ENCODE measurements at places on chromosomes 4 and X.

DNA sequence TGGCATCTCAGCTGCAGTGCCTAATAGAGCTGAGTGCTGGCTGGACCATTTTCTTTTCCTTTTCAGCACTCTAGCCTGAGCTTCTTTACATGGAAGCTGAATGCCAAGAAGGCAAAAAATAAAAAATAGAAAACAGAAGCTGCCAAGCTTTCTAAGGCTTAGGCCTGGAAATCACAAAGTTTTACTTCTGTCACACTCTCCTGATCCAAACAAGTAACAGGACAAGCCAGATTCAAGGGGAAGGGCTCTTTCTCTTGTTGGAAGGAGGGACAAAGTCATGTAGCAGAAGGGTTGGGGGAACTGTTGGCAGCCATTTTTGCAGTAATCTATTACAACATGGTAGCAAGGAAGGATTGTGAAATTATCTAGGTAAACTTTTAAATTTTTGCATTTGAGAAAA, 131.8 kb downstream of the MSL3 start:
- no peak overlapping the region for H3K4me3 ChIP-seq
- DNase-seq: no peak
- no peaks in the 10 kb centered on the region for H3K36me3 ChIP-seq
- no peaks in the 10 kb centered on the region for H3K4me1 ChIP-seq

GRCh38 chr4:6898763-6899162, 10.9 kb upstream of the TBC1D14 start:
- H3K4me3 ChIP-seq: no peak overlapping the region
- no peaks in the 10 kb centered on the region for H3K36me3 ChIP-seq
- no peaks in the 10 kb centered on the region for H3K27me3 ChIP-seq
- H3K4me1 ChIP-seq: peaks cover 3% of the 10 kb centered on the region

GRCh38 chrX:5646818-5647217, 581.8 kb downstream of the NLGN4X start:
- no peak overlapping the region for H3K4me3 ChIP-seq
- H3K4me1 ChIP-seq: no peaks in the 10 kb centered on the region
- DNase-seq: no peak
- H3K36me3 ChIP-seq: no peaks in the 10 kb centered on the region
- no peaks in the 10 kb centered on the region for H3K27me3 ChIP-seq

GRCh38 chr4:165766976-165767375, 106.1 kb upstream of the TLL1 start:
- H3K36me3 ChIP-seq: no peaks in the 10 kb centered on the region
- H3K27me3 ChIP-seq: no peaks in the 10 kb centered on the region
- H3K27ac ChIP-seq: no peak overlapping the region
- H3K4me1 ChIP-seq: no peaks in the 10 kb centered on the region

GRCh38 chr4:11393551-11393950, 35.1 kb downstream of the HS3ST1 start:
- no peak overlapping the region for H3K27ac ChIP-seq
- no peaks in the 10 kb centered on the region for H3K36me3 ChIP-seq
- H3K4me3 ChIP-seq: no peak overlapping the region

GRCh38 chrX:81378560-81378959, 176.7 kb downstream of the SH3BGRL start:
- H3K27ac ChIP-seq: no peak overlapping the region
- no peaks in the 10 kb centered on the region for H3K27me3 ChIP-seq
- no peak overlapping the region for H3K4me3 ChIP-seq
- no peaks in the 10 kb centered on the region for H3K4me1 ChIP-seq

- DNase-seq: no peak
- H3K27ac ChIP-seq: no peak overlapping the region
- H3K4me3 ChIP-seq: no peak overlapping the region
These were observed 124.5 kb upstream of the HSD17B10 start for GRCh38 chrX:53558646-53559045.

- no peak overlapping the region for H3K4me3 ChIP-seq
- DNase-seq: no peak
- H3K4me1 ChIP-seq: peaks cover 32% of the 10 kb centered on the region
- no peaks in the 10 kb centered on the region for H3K36me3 ChIP-seq
- H3K27ac ChIP-seq: peak overlapping the region; percentile 98
- no peaks in the 10 kb centered on the region for H3K27me3 ChIP-seq
These were observed 8.0 kb downstream of the KLF3 start for GRCh38 chr4:38672074-38672396.

GRCh38 chr4:141849778-141850177, 213.4 kb downstream of the IL15 start:
- no peak for DNase-seq
- H3K36me3 ChIP-seq: no peaks in the 10 kb centered on the region
- no peaks in the 10 kb centered on the region for H3K4me1 ChIP-seq
- no peaks in the 10 kb centered on the region for H3K27me3 ChIP-seq
- H3K27ac ChIP-seq: no peak overlapping the region
- no peak overlapping the region for H3K4me3 ChIP-seq

- H3K27me3 ChIP-seq: no peaks in the 10 kb centered on the region
- H3K4me1 ChIP-seq: no peaks in the 10 kb centered on the region
- no peak for DNase-seq
- H3K36me3 ChIP-seq: no peaks in the 10 kb centered on the region
These were observed 77.4 kb upstream of the AGA start for GRCh38 chr4:177519481-177520260.

GRCh38 chr4:133618963-133619362, 469.9 kb downstream of the PCDH10 start:
- H3K4me1 ChIP-seq: no peaks in the 10 kb centered on the region
- no peaks in the 10 kb centered on the region for H3K36me3 ChIP-seq
- no peaks in the 10 kb centered on the region for H3K27me3 ChIP-seq
- H3K27ac ChIP-seq: no peak overlapping the region
- DNase-seq: no peak

GRCh38 chrX:30301208-30301607, 8.0 kb downstream of the NR0B1 start:
- DNase-seq: no peak
- no peak overlapping the region for H3K4me3 ChIP-seq
- H3K4me1 ChIP-seq: no peaks in the 10 kb centered on the region

- no peaks in the 10 kb centered on the region for H3K36me3 ChIP-seq
- H3K4me1 ChIP-seq: no peaks in the 10 kb centered on the region
- no peak overlapping the region for H3K4me3 ChIP-seq
- H3K27me3 ChIP-seq: peaks cover 6% of the 10 kb centered on the region
These were observed 18.5 kb downstream of the ADRA2C start for GRCh38 chr4:3784454-3785291.

DNA sequence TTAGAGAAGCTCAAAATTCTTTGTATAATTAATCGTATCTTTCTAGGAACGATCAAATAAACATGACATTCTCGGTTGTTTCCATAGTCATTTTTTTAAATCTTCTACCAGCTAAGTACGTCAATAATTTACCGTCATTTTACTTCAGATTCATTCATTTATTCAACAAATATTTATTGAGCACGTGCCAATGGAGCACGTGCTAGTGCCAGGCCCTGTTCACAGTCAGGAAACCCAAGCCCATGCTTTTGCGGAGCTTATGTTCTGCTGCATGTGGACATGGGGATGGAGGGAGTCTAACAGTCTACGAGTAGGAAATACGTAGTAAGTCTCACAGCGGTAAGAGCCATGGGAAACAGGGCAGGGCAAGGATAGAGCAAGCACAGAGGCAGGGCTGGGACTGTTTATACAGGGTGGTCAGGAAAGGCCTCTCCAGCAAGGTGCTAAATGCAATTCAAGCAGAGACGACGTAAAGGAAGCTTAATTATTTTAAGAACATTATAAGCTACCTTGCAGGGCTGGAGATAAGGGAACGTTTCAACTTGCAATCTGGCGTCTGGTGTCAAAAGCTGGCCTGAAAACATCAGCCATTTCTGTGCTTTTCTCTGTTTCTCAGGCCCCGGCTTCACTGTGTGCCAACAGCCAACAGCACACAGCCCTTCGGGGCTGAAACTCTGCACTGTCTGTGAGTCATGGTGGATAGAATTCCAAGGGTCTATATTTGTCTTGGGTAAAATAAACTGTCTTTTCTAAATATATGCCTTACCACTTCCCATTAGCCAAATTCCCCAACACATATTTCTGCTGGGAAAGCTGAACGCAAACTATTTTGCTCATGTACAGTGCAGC, 517.1 kb upstream of the ZFP42 start:
- H3K4me1 ChIP-seq: no peaks in the 10 kb centered on the region
- H3K27me3 ChIP-seq: no peaks in the 10 kb centered on the region
- no peaks in the 10 kb centered on the region for H3K36me3 ChIP-seq
- H3K27ac ChIP-seq: peak overlapping the region; percentile 40
- no peak overlapping the region for H3K4me3 ChIP-seq
- no peak for DNase-seq

DNA sequence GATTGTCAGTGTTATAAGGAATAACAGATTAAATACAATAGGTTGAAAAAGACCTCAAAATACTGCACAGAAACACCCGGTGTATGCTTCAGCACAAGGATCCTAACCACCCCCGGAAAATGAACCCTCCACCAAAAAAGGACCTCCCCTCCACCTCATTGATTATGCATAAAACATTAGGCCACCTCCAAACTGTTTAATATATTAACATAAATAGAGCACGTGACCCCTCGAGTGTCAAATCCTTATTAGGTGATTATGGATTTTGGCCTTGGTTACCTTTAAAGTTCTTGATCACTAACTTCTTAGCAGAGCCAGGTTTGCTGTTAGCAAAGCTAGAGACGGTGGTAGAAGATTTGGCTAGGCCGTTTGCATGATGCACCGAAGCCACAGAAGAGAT, 958 bp downstream of the CUL4B start:
- H3K36me3 ChIP-seq: no peaks in the 10 kb centered on the region
- H3K27ac ChIP-seq: peak overlapping the region; percentile 82
- H3K4me1 ChIP-seq: no peaks in the 10 kb centered on the region
- no peaks in the 10 kb centered on the region for H3K27me3 ChIP-seq
- DNase-seq: no peak

DNA sequence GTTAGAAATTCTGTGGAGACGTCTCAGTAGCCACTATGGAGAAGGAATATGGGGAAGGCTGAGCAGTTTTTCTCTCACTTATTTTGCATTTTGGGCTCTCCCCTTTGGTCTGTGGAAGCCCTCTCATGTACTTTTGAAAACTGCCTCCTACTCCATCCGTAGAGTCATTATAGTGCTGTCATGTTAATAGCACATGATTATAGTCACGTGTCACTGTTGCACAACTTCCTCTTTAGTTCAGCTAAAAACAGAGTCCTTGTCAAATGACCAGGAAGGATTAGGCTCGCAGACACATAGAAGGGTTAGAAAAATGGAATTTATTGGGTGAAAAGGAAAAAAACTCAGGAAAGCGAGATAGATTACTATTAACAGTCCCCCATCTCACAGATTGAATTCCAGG, 258.2 kb upstream of the CXorf51A start:
- DNase-seq: no peak
- H3K27me3 ChIP-seq: no peaks in the 10 kb centered on the region
- H3K27ac ChIP-seq: no peak overlapping the region
- H3K4me1 ChIP-seq: no peaks in the 10 kb centered on the region

GRCh38 chrX:123277821-123278220, 93.7 kb downstream of the GRIA3 start:
- H3K27me3 ChIP-seq: no peaks in the 10 kb centered on the region
- H3K4me3 ChIP-seq: no peak overlapping the region
- no peaks in the 10 kb centered on the region for H3K4me1 ChIP-seq
- no peak overlapping the region for H3K27ac ChIP-seq

- DNase-seq: no peak
- H3K36me3 ChIP-seq: no peaks in the 10 kb centered on the region
- no peak overlapping the region for H3K27ac ChIP-seq
- no peak overlapping the region for H3K4me3 ChIP-seq
- H3K27me3 ChIP-seq: no peaks in the 10 kb centered on the region
These were observed 904 bp downstream of the F11 start for GRCh38 chr4:186266729-186267456.

GRCh38 chr4:17066972-17067371, 168.5 kb upstream of the LDB2 start:
- no peak for DNase-seq
- H3K4me3 ChIP-seq: no peak overlapping the region
- no peaks in the 10 kb centered on the region for H3K36me3 ChIP-seq
- no peaks in the 10 kb centered on the region for H3K4me1 ChIP-seq

DNA sequence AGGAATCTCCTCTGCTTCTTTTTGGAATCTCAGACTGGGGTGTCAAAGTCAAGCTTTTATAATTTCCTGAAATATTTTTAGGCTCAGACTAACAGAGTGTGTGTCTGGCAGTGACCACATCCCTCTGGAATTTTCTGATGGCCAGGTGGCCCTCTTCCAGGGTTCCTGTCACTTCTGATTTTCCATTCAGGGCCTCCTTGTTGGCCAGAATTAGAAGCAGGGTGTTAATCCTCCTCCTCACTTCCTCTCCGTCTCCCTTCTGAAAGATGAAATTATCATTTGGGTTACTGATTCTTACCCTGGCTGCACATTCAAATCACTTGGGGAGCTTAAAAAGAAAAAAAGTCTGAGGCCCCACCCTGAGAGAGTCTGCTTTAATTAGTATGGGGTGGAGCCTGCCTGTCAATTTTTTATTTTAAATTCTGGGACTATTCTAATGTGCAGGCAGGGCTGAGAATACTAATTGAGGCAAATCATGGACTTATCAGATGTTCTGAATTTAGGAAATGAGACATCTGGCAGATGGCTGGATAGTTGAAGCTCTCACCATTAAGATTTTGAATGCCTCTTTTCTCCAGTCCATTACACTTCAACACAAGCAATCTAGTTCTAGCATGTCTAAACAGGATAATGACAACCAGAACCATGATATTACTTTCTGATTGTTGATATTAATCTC, 43.2 kb downstream of the HAND2 start:
- no peak overlapping the region for H3K4me3 ChIP-seq
- no peak for DNase-seq
- H3K27ac ChIP-seq: no peak overlapping the region
- no peaks in the 10 kb centered on the region for H3K4me1 ChIP-seq

DNA sequence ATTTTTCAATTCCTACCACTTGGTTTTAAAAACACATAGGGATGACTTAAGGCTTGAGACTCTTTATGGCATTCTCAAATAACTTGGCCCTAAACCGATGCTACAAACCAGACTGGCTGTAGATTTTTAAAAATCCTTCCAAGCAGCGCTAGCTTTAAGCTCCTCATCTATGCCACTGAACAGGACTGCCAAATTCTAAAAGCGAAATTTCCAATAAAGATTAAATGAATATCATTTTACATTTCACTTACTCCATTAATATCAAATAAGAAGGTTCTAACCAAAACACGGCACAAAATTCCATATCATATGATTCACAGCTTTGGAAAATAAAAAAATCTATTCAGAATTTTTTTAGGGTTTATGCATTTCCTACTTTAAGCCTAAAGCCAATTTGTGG, 134.2 kb downstream of the FANCB start:
- H3K36me3 ChIP-seq: no peaks in the 10 kb centered on the region
- H3K4me3 ChIP-seq: no peak overlapping the region
- DNase-seq: no peak
- H3K27ac ChIP-seq: no peak overlapping the region
- H3K27me3 ChIP-seq: no peaks in the 10 kb centered on the region
- H3K4me1 ChIP-seq: no peaks in the 10 kb centered on the region

All from colonic mucosa (tissue), 4 donors.